ENCODE measurements at places on chromosomes 2 and 18.
A peak's percentile ranks its signal among the peaks of the same experiment; 100 is the strongest.

DNA sequence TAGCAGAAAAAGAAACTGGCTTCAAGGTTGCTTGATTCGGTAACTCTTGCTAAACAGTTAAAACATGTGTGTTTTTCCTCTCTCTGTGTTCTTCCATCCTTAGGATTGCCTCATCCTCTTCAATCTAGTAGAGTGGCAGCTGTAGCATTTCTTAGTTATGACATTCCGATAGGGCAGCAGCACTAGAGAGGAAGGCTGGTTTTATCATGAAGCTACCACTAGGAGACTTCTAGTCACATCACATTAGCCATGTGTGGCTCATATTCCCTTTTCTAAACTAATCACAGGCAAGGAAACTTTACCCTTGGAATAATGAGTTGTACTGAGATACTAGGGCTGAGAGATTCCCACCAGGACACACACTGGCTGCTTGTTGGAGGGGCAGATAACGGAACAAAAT, 187.6 kb downstream of the DOK6 start:
- no peak for DNase-seq

GRCh38 chr18:32019251-32019948, 775 bp downstream of the RNF125 start:
- peak; percentile 16 for DNase-seq

DNA sequence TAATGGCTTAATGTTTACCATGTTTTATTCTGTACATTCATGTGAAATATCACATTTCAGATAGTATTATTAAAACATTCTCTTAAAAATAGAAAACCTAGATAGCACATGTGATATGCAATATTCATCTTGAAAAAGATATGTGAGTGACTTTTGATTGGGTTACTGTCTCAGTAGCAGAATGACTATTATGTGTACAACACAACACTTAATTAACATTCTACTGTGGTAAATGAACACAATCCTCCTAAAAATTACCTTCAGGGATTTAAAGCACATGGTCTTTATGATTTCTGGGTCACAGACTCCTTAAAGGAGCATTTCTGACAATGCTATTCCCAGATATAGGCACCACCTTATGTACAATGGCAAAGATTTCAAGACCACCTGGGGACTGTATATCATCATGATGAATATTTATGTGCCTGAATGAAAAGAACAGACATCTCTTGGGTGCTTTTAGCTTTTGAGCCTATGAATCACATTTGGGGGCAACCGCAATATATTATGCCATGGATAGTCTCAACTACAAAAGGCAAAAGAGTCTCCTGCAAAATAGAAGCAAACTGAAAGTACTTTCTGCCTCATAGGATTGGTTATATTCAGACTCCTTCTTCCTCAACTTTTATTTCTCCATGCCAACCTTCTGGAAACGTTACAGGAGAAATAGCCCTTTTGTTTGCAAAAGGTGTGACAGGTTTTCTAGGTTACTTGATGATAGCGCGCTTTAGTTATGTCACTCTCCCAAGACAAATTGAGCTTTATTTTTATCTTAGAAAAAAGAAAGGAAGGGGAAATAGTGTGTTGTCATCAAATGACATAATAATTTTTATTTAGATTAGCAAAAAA, 259.0 kb downstream of the CALCRL start:
- no peak for DNase-seq

GRCh38 chr2:172806493-172806892, 70.8 kb downstream of the RAPGEF4 start:
- no peak for DNase-seq

- no peak for DNase-seq
Measured at GRCh38 chr2:230106771-230107170, 38.0 kb upstream of the SLC16A14 start.

- DNase-seq, result no peak
Measured at GRCh38 chr18:74929110-74929509, 279.8 kb downstream of the PTGR3 start.

DNA sequence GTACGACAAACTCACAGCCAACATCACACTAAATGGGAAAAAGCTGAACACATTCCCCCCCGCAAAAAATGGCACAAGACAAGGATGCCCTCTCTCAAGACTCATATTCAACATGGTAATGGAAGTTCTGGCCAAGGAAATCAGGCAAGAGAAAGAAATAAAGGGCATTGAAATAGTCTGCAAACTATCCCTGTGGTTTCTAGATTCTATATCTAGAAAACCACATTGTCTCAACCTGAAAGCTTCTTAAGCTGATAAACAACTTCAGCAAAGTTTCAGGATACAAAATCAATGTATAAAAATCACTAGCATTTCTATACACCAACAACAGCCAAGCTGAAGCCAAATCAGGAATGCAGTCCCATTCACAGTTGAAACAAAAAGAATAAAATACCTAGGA, 294.6 kb upstream of the CYP26B1 start:
- DNase-seq, result no peak

- no peak for DNase-seq
Measured at GRCh38 chr2:104332731-104333130, 521.2 kb upstream of the POU3F3 start.

GRCh38 chr18:4455113-4455811, at the start of gene DLGAP1:
Gene DLGAP1, minus strand, starts transcription at chr18:4455307.
- no peak for DNase-seq

GRCh38 chr2:200319548-200320337, 13.2 kb downstream of the SPATS2L start:
- no peak for DNase-seq

DNA sequence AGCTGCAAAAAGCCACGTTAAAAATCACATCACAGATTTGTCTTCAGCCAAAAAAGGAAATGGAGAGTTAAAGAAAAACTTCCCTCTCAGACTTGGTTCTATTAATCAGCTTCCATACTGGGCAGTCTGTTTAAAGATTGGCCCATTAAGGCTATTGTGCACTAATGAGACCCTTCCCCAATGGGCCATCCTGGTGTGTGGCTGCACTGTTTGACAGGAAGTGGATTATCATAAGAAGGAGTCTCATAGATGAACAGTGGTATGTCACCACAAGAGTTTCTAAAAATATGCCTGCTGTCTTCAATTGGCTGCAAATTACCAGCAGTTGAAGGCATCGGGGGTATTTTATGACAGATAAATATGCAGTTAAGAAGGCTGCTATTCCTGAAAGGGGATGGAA, 247.6 kb upstream of the THSD7B start:
- no peak for DNase-seq

DNA sequence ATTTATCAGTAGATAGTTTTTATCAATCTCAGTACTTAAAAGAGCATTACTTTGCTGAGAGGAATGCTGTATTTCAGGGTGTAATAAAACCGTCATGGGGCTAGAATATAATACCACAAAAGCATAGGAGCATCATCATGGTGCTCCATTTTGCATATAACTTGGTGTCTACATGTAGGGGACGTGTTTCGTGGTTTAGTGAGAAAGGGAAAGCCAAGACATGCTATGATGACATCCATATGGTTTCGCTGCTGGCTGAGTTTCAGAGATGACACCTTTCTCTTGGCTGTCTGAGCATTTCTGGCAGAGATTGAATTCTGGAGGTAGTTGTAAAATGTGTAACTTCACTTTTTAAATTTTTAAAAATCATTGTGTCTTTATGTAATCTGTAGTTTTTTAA, 32.4 kb downstream of the WDR43 start:
- DNase-seq, result no peak

DNA sequence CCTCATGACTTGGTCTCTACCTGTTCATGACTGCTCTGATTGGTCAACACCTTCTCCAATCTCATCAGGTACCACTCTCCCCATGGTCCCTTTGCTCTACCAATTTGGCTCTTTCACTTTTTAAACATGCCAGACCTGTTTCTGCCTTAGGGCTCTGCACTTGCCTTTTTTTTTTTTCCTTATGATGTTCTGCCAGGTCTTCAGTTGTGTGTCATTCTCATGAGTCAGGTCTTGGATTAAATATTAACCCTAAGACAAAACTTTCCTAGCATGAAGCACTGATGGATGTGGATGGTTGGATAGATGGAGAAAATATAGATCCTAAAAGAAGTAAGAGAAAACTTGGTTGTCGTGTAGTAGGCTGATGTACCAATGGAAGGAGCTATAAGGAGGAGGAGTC, 219.3 kb downstream of the TTC32 start:
- DNase-seq, result no peak

DNA sequence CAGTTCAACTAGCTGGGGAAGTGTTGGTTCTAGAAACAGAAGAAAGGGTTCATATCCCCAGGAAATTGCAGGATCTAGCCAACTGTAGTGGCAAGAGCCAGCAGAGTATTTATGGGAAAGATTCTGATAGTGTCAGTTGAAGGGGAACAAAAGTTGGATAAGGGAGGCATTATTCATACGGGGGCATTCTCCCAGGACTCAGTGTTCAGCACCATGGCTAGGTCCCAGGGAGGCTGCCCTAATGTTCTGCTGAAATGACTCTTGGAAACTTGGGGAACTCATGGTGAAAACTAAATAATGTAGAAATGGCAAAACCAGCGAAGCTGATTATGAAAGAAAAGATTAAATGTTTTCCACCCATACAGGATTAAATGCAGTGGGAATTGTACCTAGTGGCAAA, 543.7 kb downstream of the TRIB2 start:
- DNase-seq, result no peak

DNA sequence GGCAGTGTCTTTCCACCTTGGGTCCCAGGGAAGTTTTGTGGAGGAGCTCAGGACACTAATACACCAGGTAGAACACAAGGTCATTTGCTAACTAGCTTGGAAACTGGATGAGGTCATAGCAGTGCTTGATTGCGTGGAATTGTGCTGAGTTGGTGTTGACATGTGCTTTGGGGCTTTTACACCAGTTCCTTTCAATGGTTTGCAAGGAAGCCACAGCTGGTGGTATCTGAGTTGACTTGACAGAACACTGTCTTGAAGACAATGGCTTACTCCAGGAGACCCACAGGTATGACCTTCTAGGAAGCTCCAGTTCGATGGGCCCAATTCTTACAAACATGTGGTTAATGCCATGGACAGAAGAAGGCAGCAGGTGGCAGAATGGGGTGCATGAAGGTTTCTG, 5.9 kb downstream of the CTLA4 start:
- no peak for DNase-seq

GRCh38 chr18:60996822-60997221, 336.4 kb upstream of the CDH20 start:
- DNase-seq, result no peak

DNA sequence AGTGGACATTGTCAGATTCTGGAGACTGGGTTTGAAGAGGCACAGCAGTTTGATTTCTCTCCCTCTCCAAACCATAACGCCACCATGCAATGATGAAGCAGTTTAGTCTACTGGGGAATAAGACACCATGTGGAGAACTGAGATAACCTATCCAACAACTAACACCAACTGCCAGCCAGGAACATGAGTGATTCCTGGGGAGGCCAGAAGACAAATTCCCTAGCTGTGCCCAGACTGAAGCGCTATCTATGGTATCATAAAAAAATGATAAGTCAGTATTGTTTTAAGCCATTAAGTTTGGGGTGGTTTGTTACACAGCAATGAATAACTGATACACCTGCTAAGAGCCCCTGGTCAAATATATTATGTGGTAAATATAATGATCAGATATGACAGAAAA, 129.3 kb downstream of the EXOC6B start:
- DNase-seq, result no peak

DNA sequence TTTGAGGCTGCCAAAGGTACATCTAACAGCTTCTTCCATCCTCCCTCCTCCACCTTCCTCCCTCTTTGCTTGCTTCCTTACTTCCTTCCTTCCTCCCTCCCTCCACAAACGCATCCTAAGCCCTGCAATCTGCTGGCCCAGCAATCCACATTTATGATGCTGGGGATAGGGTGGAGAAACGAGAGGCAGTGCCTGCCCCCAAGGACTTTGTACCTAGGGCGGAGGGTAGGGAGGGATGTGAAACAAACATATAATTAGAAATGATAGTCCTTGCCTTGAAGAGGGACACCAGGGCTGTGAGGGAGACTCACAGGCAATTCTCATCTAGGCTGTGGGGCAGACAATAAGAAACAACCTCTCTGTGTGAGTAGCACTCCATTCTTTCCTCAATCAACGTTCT, 188.3 kb downstream of the ANKRD30B start:
- no peak for DNase-seq

DNA sequence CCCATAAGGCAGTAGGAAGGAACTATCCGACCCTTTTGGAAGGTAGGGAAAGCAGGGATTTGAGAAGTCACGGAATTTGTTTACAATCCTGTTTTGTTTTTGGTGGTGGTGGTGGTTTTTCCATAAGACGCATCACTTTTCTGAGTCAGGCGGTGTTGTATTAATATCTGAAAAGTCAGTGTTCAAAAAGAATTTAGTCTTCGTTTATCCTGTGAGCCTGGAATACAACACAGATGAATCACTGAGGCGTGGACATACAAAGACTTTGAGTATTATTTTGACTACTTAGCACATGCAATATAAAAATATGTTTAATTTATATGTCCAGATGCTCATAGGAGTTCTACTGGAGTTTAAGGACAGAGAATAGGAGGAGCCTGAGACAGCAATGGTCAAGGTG, 785 bp downstream of the ZNF892 start:
- DNase-seq, result no peak

GRCh38 chr2:128562471-128563347, 244.0 kb upstream of the HS6ST1 start:
- DNase-seq, result no peak

GRCh38 chr2:74502720-74503505, 3.5 kb upstream of the LBX2 start:
- no peak for DNase-seq

DNA sequence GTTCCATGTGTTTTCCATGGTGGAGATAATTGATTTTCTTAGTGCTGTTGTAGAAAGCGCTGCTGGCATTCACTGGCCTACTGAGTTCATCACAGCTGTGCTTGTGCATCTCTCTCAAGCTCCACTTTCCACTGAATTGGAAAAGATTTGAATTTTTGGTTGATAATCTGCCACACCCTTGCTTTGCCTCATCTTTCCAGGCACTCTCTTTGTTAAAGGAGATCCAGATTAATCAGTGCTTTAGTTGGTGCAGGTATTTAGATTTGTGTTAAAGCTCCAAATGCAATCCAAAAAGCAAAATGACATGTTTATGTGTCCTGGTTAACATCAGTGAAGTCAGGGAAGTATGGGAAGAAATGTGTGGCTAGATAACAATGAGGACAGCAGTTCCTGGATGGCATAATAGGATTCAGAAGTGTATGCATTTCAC, 2.7 kb upstream of the COL3A1 start:
- no peak for DNase-seq

DNA sequence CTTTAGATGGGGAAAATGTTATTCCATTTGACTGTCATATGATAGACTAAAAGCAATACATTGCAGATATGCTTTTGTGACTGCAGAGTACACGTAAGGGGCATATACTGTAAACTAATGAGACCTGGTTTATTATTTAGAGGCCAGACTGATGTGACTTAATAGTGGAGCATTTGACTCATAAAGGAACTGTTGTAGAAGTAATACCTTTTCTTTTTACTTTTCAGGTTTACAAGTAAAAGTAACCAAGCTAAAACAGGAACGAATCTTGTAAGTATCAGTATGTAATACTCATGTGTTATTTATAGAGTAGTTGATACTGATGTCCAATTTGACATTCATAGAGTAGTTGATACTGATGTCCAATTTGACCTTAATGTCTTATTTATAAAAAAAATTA, 13.1 kb downstream of the RBBP8 start:
- DNase-seq, result no peak

Data from stimulated activated CD8-positive, alpha-beta memory T cell treated with anti-CD3 and anti-CD28 coated beads, Interleukin-7, amount 100 ng/mL, for 1 hour (primary cell).